ENCODE measurements at places on chromosomes 2 and 18.

GRCh38 chr2:163155279-163155883, 316.8 kb upstream of the KCNH7 start:
- no peak for DNase-seq

DNA sequence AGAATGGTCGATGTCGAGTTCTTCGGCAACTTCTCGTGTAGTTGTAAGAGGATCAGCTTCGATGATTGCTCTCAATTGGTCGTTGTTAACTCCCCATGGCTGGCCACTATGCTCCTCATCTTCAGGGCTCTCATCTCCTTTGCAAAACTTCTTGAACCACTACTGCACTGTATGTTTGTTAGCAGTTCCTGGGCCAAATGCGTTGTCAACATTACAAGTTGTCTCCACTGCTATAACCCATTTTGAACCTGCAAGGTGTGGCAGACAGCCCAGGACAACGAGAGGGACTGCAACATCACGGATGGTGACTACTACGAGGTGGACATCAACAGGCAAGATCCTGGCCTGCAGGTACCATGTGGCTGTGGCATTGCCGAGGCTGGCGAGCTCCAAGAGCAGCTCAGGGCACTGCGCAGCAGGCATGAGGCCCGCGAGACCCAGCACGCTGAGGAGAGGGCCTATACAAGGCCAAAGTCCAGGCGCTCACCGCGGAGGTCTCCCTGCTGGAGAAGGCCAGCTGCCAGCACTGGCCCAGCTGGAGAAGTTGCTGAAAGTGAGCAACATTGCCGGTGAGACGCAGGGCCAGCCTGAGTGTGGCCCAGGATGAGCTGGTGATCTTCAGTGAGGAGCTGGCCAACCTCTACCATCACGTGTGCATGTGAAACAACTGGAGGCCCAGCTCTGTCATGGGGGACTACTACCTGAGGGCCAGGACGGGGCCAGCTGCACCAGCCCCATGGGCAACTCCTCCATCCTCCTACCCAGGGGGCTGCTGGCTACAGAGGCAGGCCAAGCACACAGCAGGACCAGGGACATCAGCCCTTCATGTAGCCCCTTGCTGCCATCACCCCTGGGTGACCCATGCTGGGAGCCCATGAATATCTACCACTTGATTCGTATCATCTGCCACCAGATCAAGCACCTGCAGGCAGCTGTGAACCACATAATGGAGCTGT, 20.2 kb downstream of the CLK1 start:
- no peak for DNase-seq

- DNase-seq = no peak
Observed at GRCh38 chr2:169464882-169465281, 14.4 kb upstream of the BBS5 start.

GRCh38 chr2:109736177-109736827, 57.8 kb upstream of the RGPD5 start:
- DNase-seq = peak; percentile 33

All from activated CD8-positive, alpha-beta T cell treated with anti-CD3 and anti-CD28 coated beads, Interleukin-2, amount 10 ng/mL, durations not matched to agents 7 days and 5 days (primary cell).